ENCODE measurements at places on chromosomes 1 and 21.

DNA sequence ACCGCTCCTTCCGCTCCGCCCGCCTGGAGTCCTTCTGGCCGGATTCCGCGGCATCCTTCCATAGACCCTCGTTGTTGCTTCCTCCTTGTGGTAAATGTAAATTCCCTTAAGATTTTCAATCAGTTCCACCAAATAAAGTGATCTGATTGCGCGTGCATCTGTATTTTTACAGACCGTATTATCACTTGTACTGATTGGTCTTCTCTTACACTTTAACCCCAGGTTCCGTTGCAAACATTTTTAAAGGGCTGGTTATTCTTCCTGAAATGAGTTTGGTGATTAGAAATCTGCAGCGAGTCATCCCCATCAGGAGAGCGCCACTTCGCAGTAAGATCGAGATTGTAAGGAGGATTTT, 483 bp downstream of the YBEY start:
- DNase-seq = no peak

DNA sequence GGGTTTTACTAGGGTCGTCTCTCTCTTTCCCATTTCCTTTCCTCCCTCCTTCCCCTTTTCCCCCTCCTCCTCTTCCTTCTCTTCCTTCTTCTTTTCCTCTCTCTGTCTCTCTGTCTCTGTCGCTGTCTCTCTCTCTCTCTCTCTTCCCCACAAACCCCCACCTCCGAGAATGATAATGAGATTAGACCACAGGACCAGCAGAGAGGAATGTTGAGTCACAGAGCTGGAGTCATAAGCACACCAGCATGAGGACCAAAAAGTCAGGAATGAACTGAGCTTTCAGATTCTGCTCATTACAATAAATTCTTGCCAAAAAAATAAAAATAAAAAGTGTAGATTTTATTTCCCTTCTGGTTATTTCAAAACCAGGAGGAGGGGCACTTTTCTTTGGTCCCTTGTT, 377.4 kb downstream of the LTN1 start:
- no peak for DNase-seq

- no peak for DNase-seq
Observed at GRCh38 chr1:24275510-24275909, 43.6 kb upstream of the GRHL3 start.

DNA sequence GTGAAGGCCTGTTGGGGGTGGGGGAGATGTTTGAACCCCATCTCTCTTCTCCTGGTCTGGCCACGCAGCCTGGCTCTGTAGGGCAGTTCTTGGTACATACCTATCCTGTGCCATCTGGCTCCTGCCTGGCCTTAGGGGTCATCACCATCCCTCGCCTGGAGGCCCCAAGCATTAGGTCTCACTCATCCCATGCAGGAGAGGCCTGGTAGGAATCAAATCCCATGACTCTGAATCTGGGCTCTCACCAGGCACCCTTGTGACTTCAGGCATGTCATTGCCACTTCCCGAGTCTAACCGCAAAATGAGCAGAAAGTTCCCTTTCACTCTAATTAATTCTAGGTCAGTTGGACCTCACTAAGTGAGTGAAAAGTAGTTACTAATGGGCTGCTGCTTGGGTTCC, 37.2 kb downstream of the ETNK2 start:
- DNase-seq = no peak
